Activated CD8-positive, alpha-beta memory T cell treated with anti-CD3 and anti-CD28 coated beads for 4 hours (primary cell): ENCODE measurements at places on chromosomes 1 and 21.

GRCh38 chr1:208793861-208794345 lies 549.7 kb upstream of the PLXNA2 start:
- DNase-seq: no peak

DNA sequence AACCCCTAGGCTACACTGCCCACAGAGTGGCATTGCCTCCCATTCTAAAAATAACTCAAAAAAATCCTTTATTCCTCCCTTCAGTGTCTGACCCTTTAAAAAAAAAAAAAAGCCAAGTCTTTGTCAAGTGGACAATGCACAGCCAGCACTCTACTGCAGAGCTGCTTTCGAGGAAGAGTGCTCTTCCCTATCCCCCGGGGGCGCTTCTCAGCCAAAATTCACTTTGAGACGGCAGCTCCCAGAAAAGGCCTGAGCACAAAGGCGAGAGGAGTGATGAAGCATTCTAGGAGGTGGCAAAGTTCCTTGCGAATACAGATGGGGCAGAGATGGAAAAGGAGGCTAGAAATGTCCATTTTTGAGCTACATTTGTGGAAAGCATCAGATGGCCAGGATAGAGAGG lies 23.3 kb downstream of the EPHA10 start:
- DNase-seq: no peak

GRCh38 chr1:224809613-224810012 lies 119.9 kb upstream of the DNAH14 start:
- DNase-seq: no peak

DNA sequence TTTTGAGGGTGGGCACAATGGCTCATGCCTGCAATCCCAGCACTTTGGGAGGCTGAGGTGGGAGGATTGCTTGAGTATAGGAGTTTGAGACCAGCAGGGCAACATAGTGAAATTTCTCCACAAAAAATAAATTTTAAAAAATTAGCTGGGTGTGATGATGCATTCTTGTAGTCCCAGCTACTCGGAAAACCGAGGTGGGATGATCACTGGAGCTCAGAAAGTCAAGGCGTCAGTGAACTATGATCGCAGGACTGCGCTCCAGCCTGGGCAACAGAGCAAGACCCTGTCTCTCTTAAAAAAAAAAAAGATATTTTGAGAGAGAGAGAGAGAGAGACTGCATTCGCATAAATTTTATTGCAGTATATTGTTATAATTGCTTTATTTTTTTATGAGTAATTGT lies 75.9 kb upstream of the B3GALT5 start:
- no peak for DNase-seq

GRCh38 chr1:98761219-98761865 lies 99.8 kb downstream of the SNX7 start:
- no peak for DNase-seq

DNA sequence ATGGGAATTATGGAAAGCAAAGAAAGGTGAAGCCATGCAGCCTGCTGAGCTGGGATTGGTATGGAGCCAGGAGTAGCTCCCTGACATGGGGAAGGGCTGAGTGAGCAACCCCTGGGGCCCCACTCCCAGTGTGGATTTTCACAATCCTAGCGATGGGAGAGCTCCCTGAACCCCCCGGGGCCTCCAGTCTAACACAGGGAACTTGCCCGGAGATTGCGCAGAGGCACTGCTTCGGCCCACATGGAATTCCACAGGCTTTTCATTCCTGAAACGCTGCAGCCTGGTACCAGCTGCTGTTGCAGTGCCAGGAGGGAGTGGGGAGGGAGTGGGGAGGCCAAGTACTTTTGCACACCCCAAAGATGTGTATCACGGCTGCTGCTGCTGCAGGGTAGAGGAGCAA lies 110.4 kb upstream of the C21orf91 start:
- no peak for DNase-seq

DNA sequence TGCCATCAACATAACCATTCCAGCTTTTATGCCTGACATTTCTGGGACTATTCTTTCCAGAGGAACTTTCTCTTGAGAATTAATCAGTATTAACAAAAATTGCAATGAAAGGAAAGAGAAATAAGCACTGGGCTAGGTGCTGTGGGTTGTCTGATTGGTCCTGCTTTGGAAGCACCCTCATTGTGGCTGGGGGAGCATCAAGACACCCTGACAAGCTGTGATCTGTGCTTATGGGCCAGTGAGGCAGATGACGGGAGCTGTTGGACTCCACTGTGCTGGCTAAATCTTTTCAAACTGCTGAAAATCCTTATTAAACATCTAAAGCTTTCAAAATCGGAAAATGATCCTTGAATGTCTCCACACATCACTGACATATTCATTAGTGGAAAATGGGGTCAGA lies 20.0 kb downstream of the UBASH3A start:
- DNase-seq: no peak

- DNase-seq: no peak
Measured at GRCh38 chr1:38403667-38404066, 357.1 kb upstream of the POU3F1 start.

GRCh38 chr1:12341667-12342066 lies 111.8 kb downstream of the VPS13D start:
- DNase-seq: no peak

- DNase-seq: no peak
Measured at GRCh38 chr1:18814874-18815531, 44.5 kb downstream of the TAS1R2 start.

DNA sequence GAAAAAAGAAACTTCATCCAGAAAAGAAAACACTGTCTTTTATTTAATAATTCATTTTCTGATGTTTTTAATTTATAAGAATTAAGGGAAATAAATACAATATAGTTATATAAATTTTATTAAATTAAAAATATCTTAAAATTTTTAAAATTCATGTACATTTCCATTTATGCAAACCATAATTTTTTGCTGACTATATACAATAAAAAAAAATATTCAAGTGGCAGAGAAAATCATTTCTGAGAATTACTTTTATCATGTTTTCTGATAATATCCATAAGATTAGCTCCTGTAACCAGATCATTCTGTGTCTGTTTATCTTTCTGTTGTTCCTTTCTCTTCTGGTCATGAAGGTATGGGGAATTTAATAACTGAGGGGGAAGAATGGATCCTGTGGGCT lies 23.5 kb upstream of the KIF14 start:
- DNase-seq: no peak

GRCh38 chr1:54853096-54853792 lies 33.8 kb downstream of the DHCR24 start:
- no peak for DNase-seq

GRCh38 chr1:183498342-183498991 lies 26.2 kb downstream of the SMG7 start:
- no peak for DNase-seq

- no peak for DNase-seq
Measured at GRCh38 chr1:38328278-38329035, 281.9 kb upstream of the POU3F1 start.

DNA sequence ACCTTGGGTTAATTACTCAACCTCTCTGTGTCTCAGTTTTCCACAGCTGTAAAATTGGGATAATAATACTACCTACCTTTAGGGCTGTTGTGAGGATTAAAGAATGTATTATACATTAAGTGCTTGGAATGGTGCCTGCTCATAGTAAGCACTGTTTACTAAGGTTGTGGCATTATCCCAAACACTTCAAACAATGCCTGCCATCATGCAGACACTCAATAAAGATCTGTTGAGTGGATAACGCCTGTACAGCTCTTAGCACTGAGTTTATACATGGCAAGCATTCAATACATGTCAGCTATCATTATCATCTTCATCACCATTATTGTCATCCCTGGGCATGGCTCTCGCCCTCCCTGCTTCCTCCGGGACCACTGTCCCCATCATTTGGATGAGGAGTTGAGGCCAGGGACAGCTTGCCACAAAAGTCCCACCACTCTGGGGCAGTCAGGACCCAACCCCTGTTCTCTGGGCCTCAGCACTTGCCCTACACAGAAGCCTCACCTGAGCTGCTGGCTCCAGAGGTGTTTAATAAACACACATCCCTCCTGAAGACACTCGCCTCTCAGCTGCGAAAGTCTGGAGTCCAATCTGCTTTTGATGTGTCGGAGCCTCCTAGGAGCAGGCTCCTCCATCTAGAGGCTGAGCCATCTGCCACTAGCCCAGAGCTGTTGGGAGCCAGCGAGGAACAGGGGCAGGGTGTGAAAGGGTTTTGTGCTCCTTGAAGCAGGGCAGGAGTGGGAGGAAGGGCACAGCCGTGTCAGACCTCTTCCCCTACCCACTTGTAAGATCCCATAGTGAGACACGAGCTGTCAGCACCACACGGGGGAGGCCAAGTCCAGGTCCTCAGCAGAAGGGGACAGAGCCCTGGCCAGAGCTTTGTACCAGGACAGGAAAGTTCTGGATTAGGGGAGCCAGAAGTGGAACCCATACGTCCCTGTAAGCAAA lies 80.9 kb upstream of the ZC3H12A start:
- no peak for DNase-seq

- no peak for DNase-seq
Measured at GRCh38 chr1:201176940-201177339, 13.7 kb upstream of the IGFN1 start.

- DNase-seq: no peak
Measured at GRCh38 chr1:179753061-179753460, 10.0 kb downstream of the FAM163A start.

GRCh38 chr21:17730782-17731181 lies 88.4 kb downstream of the C21orf91 start:
- no peak for DNase-seq

- no peak for DNase-seq
Measured at GRCh38 chr1:159791031-159791430, 10.3 kb downstream of the DUSP23 start.

GRCh38 chr1:17056551-17056950 lies 2.7 kb upstream of the SDHB start:
- no peak for DNase-seq

GRCh38 chr1:100731758-100732157 lies 12.2 kb downstream of the VCAM1 start:
- no peak for DNase-seq

DNA sequence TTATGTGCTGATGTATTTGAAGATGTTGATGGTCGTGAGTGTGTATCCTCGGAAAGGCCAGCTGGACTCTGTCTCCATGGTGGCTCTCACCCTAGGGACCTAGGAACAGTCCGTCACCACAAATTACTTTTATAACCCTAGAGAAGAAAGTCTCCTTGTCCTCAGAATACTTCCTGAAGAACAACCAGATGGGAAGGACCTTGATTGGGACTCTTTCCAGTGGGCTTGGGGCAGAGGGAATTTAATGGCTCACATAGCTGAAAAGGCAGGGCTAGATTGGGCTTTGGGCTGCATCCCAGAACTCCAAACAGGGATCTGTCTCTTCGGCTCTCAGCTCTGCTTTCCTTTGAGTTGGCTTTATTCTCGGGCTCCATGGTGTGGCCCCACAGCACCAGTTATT lies 90.8 kb downstream of the TBX19 start:
- no peak for DNase-seq

- no peak for DNase-seq
Measured at GRCh38 chr1:25664357-25665199, 48.0 kb downstream of the MAN1C1 start.

DNA sequence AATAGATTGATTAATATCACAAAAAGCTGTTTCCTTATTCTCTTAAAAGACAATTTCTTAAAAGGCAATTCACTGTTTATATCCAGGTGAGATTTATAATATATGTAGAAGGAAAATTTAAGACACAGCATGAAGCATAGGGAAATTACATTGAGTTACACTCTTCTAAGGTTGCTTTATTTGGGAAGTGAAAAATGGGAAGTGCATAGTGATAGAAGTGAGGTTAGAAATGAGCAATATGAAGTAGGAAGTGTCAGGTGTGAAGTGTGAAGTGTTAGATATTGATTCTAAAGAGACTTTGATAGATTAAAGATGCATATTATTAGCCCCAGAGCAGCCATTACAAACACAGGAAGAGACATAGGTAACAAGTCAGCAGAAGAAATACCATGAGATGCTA lies 40.3 kb downstream of the FH start:
- no peak for DNase-seq

DNA sequence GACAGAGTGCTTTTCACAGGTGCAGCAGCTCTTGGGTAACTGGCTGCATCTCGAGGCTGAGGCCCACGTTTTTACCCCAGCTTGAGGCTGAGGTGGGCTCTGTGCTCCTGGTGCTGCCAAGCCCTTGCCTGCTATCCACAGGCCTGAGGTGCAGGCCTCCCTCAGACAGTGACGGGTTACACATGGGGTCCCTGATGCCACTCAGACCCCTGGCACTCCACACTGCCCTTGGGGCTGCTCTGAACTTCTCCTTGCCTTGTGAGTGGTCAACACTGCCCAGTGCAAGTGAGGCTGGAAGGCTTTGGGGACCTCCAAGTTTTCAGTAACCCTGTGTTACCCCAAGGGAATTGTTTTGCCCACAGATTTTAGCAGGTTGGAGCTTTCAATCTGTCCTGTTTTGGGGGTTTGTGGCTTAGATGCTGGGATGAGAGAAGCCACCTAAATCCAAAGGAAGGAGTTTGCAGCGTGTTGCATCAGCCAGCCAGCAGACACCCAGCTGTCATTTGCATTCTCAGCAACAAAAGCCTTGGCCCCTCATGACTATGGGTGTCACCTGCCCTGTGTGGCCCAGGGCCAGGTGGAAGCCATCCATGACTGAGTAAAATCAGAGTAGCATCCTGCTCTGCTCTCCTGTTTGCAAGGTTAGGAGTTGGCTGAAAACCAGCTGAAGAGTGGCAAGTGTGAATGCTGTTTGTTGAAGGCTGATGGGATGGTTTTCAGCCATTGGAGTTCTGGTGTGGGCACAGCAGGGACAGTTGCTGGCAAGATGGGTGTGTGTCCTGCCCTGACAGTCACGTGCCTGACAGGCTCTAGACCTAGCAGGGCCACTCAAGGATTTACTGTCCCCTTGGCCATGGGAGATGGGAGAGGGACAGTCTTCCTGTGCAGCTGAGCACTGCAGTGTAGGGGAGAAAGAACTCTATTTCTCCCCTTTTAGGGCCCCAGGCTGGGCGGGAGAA lies 3.2 kb downstream of the RNF187 start:
- DNase-seq: no peak

GRCh38 chr1:101474039-101474665 lies 237.3 kb downstream of the S1PR1 start:
- no peak for DNase-seq

DNA sequence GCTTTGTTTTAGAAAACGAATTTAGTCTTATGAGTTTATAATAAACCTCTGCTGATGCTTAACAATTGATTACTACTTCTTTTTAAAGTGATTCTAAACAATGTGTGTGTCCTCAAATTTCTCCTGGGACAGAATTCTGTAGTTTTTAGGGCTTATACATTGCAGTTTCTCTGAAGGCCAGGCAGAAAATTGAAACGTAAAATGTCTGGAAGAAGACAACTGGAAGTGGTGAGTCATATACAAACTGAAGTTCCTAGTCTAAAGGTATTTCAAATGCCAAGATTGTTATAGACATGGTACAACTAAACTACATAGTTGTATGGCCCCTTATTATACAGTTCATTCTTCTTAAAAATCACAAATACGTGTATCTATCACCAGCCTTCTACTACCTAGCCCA lies 30.5 kb upstream of the RC3H1 start:
- no peak for DNase-seq

DNA sequence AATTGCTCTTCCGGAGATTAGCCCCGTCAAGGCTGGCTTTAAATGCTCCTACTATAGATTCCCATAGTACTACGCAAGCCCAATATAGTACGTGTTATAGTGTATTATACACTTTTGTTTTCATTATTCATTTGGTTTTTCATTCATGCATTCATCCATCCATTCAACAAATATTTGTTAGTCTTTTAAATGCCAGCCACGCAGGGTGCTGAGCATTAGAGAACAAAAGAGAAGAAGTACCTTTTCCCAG lies 513 bp upstream of the RAB3GAP2 start:
- no peak for DNase-seq

- no peak for DNase-seq
Measured at GRCh38 chr1:182126272-182126800, 64.8 kb upstream of the ZNF648 start.

- no peak for DNase-seq
Measured at GRCh38 chr1:224517171-224517570, 82.6 kb upstream of the WDR26 start.
